Left colon (tissue), 2 donors: ENCODE measurements at places on chromosomes 7 and 10.

DNA sequence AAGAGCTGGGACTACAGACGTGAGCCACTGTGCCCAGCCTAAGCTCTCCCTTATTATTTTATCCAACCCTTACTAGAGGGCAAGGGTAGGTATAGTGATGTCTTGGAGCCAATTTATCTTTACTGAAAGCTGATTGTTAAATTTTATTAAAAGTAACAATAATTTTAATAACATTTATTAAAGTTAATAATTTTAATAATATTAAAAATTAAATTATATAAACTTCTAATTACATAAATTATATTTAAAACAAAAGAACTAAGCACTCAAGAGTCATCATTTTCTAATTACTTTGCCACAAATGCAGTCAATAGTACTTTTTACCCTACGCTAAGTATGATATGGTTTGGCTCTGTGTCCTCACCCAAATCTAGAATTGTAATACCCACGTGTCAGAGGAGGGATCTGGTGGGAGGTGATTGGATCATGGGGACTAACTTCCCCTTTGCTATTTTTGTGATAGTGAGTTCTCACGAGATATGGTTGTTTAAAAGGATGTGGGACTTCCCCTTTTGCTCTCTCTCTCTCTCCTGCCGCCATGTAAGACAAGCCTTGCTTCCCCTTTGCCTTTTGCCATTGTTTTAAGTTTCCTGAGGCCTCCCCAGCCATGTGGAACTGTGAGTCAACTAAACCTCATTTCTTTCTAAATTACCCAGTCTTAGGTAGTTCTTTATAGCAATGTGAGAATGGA lies 58.4 kb upstream of the ETV1 start:
- no peak for DNase-seq

DNA sequence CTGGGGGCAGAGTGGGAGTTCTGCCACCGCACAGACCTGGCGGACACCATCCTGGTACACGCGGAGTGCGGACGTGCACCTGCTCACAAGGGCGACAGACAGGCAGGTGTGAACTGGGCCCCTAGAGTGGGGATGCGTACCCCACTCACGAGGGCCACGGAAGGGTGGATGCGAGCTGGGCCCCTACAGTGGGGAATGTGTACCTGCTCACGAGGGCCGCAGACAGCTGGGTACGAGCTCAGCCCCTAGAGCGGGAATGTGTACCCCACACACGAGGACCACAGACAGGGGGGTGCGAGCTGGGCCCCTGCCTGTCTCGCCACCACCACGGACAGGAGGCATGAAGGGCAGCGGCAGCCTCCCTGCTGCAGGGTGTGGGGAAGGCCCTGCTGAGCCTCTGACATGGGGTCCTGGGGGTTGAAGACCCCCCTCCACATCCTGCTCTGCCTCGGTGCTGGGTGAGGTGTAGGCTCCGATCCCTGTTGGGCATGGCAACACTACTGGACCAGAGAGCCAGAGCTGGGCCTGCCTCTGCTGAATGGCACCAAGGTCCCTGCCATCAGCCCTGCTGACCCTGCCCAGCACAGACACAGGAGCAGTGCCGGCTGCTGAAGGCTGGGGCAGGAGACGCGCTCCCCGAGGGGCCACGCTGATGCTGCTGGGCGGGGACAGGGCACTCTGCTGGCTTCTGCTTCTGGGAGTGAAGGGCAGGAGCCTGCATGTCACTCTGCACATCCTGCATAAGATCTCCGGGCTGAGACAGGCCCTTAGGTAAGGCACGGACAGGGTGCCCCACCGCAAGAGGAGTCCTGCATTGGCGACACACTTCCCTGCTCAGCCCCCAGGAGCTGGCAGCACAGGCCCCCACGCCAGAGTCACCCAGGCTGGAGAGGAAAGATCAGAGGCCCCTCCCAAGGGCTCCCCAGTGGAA lies 259.2 kb downstream of the MAD1L1 start:
- DNase-seq = no peak

DNA sequence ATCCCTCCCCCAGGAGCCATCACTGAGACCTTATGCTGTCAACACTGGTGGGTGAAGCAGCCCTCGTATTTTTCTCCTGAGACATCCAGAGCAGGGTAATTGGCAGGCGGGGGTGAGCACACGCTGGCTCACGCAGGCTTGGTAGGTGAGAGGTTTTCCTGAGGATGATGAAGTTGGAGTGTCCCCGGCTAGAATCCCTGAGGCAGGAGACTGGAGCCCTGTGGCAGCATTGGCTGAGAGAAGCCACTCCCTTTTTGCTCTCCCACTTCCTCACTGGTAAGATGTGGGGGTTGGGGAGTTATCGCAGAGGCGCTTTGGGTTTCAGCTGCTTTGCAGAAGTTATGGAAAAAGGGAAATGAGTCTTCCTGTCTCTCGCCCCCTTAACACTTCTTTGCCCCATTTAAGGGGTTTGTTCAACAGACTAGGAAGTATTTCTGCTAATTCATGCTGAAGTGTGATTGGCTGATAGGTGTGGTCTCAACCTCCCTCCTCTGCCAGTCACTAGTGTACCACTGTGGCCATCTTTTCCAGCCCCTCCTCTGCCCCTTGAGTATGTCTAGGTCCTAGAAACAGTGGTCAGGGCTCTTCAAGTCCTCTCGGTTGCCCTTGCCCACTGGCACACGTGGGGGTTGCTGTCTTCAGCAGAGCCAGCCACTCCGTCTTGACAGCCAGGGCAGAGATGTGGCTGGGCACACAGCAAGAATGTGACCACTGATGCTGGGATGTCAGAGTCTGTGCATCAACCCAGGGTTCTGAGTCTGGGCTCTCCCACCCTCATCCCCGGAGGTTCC lies 5.7 kb downstream of the ARPC1B start:
- no peak for DNase-seq

DNA sequence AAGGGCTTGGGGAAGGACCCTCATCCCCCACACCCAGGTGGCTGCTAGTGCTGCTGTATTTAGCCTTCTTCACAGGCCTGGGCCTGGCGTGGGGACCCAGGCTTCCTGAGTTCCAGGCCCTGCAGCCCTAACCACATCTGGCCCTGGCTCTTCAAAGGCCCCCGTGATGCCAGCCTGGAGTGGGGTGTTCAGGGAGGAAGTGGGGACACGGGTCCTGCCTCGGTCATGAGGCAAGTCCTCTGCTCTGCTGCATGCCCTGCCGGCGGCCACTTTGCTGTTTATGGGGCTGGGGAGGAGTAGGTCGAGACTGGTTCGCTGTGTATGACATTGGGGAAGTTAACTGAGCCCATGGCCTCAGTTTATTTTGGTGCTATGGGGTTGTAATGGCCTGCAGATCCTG lies 8.5 kb upstream of the AQP1 start:
- no peak for DNase-seq

DNA sequence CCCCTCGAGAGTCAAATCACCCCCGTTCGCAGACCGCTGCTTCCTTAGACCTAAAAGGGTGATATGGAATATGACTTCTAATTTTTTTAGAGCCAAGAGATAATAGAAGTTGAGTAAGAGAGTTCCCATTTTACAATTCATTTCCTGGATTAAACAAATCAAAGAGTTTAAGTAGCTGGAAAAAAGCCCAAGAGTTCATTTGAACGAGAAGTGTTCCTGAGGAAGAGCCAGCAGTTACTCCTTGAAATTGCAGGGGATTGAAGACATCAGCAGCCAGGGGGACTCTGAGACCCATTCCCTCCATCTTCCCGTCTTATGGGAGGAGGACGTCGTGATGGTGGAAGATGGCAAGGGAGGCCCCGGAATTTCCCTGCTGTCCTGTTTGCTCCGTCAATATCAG lies 277.0 kb downstream of the WDR11 start:
- no peak for DNase-seq

DNA sequence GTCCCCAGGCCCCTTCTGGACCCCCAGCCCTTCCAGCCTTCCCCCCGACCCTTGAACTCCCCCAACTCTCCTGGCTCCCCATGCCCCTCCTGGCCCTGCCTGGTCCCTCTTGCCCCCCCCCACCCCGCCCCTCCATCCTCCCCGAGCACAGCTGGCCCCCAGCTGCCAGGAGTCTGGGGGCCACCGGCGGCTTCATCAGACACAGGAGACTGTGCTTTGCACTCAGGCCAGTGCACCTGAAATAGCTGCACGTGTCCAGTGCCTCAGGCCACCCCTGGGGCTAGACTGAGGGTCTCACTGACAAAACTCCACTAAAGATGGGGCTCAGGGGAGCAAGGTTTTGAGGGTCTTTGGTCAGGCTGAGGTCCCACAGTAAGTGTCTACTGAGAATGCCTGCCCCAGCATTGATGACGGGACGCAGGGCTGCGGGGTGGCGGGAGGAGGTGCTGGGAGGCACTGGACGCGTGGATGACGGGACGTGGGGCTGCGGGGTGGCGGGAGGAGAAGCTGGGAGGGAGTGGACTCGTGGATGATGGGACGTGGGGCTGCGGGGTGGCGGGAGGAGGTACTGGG lies 6.5 kb downstream of the FOXL3 start:
- DNase-seq = no peak

- no peak for DNase-seq
These were observed 59.0 kb upstream of the NPVF start for GRCh38 chr7:25287291-25287690.

DNA sequence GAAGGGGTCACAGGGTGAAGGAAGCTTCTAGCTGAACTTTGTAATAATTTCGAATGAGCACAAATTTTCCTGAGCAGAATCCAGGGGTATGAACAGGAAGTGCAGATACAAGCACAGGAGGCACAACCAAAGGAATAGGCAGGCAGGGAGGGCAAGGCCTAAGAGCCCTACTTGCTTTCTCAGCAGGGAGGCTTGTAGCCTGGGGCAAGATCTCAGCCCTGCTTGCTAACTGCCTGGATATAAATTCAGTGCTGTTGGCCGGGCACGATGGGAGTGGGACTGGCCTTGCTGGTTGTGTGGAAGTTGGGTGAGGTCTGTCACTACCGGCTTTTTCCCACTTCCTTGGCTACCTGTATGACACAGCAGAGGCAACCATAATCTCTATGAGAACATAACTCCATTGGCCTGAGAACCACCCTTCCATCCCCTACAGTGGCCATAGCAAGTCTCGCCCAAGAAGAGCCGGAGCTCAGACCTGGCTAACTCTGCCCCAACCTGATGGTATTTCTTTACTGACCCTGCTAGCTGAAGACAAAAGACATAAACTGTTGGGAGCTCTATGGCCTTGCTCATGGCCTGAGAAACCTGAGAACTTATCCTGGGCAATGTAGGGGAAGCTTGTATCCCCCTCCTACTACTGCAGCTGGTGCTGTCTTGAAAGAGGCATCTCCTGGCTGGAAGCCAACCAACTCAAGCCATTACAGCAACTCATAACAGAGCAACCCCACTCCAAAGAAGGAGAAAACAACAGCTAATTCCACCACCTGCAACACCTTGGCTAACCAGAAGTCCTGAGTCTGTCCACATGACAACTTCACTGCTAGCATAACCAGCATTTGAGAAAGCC lies 27.6 kb downstream of the CLDN12 start:
- DNase-seq = no peak

DNA sequence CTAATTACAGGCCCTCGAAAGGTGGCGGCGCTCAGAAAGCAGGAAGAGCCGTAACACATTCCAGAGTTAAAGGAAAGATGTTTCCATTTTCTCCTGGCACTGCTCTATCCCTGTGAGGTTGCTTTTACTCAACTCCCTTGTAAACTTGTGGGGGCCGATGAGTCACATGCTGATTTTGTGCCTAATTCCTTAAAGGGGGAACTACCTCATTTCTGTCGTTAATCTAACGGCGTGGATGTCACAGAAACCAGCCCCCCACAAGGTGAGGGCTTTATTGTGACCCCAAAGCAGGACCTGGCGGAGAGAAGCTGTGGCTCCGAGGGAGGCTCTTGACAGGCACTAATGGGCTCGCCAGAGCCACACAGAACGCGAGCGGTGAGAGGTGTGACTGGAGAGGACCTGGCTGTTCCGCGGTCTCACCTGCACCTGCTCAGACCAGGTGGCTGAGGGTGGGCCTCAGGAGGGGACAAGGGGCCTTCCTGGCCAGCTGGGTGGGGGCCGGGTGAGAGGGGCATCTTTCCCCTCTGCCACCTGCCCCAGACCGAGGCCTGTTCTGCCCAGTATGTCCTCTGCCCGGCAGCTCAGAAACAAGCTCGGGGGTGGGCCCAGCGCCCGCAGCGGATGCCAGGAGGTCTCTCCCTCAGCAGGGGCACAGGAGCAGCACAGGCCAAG lies 50.9 kb downstream of the CALML3 start:
- DNase-seq = no peak

DNA sequence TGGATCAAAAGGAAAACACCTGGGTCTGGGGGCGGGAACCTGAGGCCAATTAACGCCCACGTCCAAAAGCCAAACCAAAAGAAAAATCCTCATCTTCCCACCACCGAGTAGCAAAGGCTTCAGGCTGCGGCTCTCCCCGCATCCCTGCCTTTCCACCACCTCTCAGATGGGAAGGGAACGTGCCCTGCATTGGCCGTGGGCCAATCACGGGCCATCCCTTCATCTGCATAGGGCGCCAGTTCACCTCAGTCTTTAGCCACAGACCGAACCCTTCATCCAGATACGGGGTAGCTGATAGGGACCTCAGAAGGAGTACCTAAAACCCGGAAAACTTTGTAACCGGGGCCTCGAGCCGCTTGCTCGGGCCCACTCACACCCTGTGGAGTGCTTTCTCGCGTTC lies 626 bp downstream of the PRPF18 start:
- peak; percentile 22 for DNase-seq

DNA sequence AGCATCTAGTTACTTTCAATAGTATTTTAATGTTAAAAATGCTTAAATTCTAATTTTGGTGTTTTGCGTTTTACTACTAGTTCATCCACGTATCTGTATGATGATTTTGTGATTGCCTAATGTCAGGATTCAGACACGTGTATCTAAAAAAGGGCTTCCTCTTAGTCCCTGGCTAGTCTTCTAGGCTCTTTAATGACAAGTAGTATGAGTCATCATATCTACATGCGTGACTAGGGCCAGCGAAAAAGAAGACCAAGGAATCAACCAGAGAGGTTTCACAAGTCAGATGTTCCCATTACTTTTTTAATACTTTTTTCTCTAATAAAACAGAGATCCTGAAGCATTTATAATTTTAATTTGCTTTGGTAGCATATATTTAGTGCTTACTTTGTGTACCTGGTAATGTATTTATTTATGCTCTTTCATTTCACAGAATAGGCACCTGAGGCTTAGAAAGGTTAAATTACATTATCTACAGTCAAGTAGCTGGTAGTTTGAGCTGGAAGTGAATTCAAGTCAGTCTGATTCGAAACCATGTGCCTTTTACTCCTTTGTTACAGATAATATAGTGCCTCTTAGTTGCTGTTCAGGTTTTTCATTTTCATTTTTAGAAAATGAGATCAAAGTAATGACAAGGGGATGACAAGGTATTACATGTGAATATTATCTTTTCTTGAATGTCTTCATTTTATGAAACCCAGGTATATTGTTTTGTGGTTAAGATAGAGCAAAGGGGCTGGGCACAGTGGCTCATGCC lies 140.3 kb downstream of the FOXP2 start:
- DNase-seq = no peak

- no peak for DNase-seq
These were observed 624 bp upstream of the ZNF783 start for GRCh38 chr7:149261316-149261828.

DNA sequence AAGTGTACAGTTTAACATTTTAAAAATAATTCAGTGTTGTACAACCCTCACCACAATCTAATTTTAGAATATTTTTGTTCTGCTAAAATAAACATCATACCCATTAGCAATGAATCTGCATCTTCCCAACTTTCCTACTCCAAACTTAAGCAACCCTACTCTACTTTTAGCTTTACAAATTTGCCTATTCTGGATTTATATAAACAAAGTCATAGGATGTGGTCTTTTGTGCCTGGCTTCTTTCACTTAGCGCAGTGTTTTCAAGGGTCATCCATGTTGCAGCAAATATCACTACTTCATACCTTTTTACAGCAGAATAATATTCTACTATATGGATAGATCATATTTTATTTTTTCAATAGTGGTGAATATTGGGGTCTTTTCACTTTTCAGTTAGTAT lies 18.9 kb downstream of the CALML3 start:
- no peak for DNase-seq
